Stimulated activated CD8-positive, alpha-beta memory T cell treated with anti-CD3 and anti-CD28 coated beads, Interleukin-4, amount 100 ng/mL, for 1 hour (primary cell): ENCODE measurements at places on chromosomes 5 and 9.

DNA sequence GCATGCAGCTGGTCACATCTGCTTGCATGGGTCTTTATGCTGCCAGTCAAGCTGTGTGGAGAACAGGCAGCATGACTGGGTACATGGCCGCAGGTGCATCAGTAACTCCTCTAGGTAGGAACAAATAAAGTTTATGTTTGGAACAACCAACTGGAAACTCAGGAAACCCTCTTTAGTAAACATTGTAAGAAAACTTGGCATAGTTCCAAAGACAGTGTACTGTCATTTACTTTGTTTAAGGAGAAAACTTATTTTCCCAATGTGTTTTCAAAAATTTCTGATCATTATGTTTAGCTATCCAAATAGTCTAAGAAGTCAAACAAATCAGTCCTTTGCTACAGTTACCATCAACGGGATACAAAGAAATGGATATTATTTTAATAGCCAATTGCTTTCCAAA, 386.0 kb downstream of the CHSY3 start:
- no peak for DNase-seq

- no peak for DNase-seq
Measured at GRCh38 chr5:112417931-112418658, 982 bp downstream of the EPB41L4A start.

DNA sequence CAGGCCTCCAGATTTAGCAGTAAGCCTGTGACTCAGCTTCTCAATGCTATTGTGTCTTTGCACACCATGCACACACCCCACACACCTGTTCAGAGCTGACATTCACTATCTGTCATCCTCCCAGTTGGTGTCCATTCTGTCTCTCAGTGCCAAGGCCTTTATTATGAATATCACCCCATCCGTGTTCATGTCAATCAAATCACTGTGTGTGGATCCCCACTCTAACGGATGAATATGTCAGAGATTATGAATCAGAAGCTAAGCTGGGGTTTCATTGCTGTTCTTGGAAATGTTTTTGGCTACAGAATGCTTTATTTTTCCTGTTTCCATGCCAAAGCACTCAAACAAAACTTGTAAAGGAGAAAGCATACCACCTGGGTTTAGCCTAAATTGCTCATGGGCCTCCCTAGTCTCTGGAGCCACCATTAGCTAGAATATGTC, 9.4 kb upstream of the MAMDC2 start:
- no peak for DNase-seq

DNA sequence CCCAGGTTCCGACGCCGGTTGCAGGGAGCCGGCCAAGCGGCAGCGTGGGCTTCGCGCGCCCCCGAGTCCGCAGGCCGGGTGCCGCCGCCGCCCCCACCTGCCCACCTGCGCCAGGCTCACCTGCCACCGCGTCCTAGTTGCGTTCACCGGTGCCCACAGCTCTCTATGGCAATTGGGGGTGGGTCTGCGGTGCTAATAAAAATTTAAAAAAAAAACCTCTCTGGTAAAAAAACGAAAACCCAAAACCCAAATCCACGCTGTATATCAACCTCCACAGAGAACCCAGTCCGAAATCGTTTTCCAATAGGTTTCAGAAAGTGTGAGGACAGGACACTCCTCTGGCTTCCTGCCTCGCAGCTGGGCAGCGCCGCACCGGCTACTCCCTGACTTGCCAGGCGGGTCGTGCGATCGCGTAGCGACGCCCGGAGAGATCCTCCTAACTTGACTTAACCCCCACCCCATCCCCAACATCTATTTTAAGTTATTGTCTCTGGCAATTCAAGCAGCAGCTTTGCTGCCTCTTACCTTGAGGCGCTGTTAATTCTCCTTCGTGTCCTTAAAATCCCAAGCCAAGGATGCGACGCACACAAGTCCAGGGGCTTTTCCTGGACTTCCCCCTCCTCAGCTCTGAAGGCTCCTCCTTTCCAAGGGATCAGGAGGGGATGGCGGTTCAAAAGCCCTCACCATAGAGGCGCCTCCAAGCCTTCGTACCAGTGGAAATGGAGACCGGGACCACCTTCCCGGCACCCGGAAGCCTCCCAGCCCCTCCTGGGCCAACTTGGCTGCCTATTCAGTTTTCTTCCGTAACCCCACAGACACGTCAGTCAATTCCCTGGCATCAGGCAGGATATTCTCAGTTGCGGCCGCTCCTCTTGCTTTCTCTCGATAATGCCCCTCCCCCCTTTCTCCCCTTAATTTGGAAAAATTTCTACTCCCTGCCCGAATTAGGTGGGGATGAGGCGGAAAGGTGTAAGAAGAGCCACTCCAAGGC, 1639.4 kb upstream of the C9orf72 start:
- no peak for DNase-seq

GRCh38 chr5:97554977-97555643, 372.1 kb upstream of the RIOK2 start:
- no peak for DNase-seq

DNA sequence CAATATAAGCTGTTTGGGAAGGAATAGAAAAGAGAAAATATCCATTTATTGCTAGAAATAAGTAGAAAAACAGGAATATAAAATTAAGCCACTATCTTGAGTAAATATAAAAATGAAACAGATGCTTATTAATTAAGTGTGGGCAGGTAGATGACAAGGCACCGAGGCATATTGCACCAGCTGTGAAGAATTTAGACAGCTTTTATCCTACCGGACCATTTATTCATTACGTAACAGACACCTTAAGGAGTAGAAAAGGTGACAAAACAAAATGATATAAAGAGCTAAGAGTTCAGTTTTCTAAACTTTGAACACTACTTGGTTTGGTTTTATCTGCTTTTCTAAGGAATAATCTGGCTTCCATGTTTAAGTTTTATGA, 404.1 kb downstream of the PTPRD start:
- no peak for DNase-seq

- no peak for DNase-seq
Measured at GRCh38 chr9:20015427-20015931, 226.6 kb upstream of the SLC24A2 start.

DNA sequence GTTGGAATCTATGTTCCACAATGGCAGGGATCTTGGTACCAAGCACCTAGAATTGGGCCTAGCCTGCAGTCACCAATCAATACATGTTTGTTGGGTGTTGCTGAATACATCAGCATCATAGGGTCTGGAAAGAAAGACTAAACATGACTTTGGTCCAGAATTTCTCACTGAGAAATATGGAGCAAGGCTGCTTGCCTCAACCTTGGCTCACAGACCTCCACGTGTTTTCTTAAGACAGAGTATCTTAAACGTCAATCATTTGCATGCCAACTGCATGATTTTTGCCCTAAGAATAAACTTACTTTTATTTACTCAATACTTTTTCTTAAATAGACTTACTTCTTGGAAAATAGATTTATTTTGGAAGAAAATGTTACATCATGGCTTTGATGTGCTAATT, 22.7 kb upstream of the TRAF1 start:
- DNase-seq: no peak

DNA sequence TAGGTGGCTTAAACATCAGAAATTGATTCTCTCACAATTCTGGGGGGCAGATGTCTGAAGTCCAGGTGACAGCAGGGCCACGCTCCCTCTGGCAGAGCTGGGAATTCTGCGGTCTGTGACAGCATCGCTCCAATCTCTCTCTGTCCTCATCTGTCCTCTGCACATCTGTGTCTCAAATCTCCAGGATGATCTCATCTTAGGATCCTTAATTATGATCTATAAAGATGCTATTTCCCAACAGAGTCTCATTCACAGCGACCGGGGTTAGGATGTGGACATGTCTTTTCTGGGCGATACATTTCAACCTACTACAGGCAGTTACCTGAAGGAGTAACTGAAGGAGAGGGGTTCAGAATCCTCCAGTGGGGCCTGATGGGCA, 31.4 kb downstream of the ANKRD33B start:
- no peak for DNase-seq

- DNase-seq: no peak
Measured at GRCh38 chr9:100595391-100596199, 17.7 kb downstream of the CAVIN4 start.
